ENCODE measurements at places on chromosomes 13 and 19.

DNA sequence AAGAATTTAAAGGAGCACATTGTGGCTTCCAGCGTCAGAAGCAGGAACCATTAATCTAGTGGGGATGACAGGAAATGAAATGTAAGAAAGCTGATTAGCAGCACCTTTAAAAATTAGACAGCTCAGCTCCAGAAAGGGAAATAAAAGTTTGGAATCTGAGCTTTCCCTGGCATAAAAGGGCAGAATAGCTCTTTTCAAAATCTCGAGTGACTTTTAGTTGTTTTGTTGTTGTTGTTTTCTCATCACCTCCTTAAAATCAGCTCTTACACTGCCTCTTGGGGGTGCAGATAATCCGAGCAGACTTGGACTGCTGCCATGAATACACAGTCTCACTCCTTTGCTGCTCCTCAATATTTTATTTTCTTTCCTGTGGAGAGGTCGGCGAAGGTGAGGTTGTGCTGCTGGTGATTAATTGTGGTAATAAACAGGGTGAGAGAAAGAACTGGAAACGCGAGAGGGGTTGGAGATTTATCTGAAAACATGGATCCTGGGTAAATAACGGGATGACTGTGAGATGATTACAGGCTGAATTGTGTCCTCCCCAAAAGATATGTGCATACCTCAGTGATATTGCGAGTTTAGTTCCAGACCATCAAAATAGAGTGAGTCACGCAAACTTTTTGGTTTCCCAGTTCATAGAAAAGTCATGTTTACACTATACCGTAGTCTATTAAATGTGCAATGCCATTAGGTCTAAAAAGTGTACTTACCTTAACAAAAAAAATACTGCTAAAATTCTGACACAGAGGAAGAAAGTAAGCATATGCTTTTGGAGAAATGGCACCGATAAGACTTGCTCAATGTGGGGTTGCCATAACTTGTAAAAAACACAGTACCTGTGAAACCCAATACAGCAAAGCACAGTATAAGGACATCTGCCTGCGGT, 787.7 kb downstream of the UQCRFS1 start:
- no peak for DNase-seq

DNA sequence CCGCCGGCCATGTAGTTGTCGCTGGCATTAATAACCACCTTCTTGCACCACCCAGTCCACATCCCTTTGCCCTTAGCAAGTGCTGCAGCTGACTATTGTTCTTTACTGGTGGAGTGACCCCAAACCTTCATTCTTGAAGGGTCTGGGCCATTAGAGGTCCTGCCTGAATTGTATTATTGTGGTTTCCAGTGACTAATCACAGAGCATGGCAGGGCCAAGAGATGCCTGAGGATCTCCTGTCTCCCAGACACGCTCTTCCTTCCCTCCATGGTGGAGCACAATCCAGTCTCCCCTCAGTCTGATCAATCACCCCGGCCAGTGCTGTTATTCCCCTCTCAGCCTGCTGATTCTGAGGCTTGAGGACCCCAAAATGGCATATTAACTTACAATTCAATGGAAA, 39.0 kb downstream of the C1QTNF9 start:
- no peak for DNase-seq

GRCh38 chr19:409516-410242, 732 bp upstream of the C2CD4C start:
- no peak for DNase-seq

- DNase-seq, result no peak
Observed at GRCh38 chr19:31100981-31101380, 248.3 kb downstream of the TSHZ3 start.

- DNase-seq, result no peak
Observed at GRCh38 chr19:10752913-10753704, 35.2 kb downstream of the DNM2 start.

DNA sequence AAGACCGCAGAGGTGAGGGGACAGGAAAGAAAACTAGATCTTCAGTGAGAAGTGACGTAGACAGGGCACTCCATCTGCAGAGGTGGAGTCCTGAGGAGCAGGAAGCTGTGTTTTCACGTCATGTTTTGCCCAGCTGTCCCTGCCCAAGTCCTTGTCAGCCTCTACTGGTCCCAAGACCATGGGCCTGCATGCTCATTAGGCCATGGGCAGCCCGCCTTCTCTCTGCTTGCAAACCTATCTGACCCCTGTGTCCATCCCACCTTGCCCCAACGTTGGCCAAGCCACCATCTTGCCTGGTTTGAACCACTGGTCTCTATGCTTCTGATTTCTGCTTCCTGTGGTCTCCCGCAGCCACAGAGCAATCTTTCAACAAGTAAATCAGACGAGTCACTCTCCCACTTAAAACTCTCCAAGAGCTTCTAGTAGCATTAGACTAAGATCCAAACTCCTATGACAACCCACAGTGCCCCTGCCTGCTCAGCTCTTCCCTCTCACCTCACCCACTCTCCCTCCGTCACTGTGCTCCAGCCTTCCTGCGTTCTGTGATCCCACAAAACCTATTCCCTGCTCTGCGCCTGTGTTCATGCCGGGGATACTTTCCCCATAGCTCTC, 18.6 kb upstream of the CCNE1 start:
- DNase-seq, result no peak

DNA sequence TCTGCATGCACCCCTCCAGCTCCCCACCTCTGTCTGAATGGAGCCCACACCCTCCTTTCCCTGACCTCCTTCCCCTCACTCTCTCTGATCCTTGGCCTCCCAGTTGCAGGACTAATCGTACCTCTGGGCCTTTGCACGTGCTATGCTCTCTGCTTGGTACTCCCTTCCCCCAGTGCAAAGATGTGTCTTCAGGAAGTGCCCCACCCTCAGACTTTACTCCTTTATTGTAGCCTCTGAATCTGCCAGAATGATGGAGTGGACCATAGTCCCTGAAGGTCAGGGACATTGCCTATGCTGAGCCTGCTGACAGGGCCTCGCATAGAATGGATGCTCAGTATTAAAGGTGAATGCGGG, 1.3 kb upstream of the JUND start:
- DNase-seq, result no peak

DNA sequence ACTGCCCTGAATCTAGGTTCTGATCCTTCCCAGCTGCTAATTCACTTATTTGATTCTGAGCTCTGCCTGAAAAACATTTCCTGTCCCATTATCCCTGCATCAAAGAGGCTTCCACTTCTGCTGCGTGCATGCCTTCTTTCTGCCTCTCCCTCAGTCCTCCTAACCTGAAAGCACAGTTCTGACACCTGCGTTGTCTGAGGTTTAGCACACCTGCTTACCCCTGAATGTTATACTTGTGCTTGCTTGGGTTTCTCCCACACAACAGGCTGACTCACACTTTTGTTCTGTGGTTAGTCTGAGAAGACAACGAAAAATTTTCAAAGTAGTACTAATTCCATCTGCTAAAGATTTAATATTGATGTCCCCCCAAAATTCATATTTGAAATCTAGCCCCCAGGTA, 3.1 kb upstream of the SOHLH2 start:
- no peak for DNase-seq

DNA sequence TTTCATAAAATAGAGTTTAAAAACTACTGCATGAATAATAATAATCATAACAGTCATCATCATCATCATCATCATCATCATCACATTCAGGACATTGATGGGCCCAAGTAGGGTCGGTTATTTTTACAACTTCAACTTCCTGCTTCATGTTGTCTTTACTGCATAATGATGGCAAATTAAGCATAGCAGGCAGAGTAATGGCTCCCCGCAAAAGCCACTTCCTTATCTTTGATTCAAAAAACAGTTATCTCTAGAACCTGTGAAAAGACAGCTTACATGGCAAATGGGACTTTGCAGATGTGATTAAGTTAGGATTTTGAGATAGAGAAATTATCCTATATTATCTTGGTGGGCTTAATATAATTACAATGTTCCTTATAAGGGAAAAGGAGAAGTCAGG, 792.9 kb downstream of the LIG4 start:
- no peak for DNase-seq

DNA sequence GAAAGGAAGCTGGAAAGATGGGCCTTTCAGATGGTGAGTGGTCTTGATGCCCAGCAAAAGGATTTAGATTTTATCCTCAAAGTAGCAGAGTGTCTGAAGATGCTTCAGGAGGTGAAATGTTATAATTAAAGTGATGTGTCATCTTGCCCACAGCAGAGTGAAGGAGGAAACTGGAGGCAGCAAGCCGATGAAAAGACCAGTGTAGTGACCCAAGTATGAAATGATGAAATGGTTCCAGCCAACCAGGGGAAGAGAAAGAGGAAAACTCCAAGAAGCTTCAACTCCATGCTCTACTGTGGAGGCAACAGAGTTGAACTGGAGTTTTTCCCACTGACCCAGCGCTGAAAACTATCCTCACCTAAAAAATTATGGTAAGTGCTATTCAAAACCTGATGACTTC, 66.7 kb downstream of the FOXO1 start:
- DNase-seq, result no peak

DNA sequence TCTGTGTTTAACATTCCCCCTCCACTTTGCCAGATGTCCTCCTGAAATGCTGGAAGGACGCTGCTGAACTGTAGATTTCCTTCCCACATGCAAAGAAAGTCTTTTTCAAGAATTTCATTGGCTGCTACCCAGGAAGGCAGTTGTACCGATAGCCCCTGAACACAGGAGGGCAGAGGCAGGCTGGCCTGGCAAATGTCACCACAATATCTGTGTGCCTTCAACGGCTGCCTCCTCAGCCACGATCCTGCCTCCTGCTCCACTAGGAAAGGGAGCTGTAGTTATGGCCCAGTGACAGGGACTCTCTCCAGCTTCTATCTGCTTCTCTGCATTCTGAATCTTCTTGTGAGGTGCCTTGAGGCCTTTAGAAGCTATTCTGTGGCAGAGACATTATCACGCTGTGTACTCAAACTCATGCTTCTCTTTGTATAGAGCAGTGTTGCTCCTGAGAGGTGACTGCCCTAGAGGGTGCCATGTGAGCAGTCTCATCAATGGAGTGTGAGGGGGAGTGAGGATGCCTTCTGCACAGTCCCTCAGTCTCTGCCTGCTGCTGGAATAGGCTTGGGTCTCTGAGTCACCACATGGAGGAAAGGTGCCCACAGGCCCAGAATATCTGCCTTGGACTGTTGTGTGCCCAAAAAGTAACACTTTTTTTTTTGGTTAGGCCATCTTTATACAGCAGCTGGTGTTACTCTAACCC, 279.8 kb downstream of the DNAJC15 start:
- no peak for DNase-seq

DNA sequence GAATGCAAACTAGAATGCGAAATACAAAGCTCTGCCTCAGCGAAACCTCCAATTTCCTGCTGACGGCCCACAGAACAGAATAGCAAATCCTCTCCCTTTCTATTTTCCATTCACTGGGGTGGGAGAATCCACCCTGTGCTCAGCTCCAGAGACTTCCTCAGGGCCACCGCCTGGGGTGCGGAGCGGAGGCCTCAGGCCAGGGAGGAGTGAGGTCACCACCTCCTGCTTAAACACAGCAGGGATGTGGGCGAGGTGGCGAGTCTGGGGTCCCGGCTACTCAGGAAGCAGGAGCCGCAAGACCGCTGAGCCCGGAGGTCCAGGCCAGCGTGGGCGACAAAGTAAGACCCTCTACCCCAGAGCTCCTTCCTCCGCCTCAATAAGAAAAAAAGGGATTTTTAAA, 666 bp upstream of the ZNF320 start:
- DNase-seq, result no peak

DNA sequence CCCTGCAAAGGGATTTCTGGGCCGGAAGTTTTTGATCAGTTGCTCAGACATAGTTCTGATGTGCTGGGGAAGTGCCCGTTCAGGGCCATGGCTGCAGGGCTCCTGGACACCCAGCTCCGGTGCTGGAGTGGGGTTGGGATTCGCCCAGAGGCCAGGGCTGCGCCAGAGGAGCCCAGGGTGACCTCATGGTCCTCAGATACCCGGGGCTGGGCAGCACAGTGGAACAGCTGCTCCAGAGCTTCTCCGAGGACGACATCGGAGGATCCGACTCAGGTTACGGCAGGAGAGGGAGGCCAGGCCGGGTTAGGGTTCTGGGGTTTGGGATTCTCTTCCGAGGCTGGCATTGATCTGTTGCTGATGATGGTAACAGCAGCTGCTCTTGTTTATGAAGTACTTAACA, 20.9 kb downstream of the CARM1 start:
- no peak for DNase-seq

DNA sequence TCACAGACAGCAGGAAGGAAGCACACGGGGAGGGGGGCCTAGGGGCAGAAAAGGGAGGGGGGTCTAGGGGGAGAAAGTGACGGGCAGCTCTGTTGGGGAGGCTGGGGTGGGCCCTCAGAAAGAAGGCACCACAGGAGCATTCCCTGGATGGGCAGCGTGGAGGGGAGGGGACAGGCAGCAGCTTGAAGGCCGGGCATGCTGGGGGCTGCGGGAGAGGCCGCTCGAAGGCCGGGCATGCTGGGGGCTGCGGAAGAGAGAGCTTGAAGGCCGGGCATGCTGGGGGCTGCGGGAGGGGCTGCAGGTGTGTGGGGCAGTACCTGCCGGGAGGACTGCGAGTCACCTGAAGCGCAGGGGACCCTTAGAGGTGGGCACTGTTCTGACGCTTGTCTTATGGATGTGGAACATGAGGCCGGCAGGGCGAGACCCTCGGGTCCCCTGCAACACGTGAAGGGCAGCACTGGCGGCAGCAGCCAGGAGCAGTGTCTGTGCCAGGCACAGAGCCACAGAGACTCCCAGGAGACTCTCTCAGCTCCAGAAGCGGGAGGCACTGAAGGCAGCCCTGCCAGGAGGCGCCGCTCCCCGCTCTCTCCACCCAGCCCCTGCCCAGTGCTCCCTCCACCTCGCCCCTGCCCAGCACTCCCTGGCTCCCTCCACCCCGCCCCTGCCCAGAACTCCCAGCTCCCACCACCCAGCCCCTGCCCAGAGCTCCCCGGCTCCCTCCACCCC, 13.3 kb downstream of the ZNF787 start:
- no peak for DNase-seq

All from stimulated activated CD4-positive, alpha-beta T cell treated with anti-CD3 and anti-CD28 coated beads, Interleukin-1b, Interleukin-23, amount 100 ng/mL, for 1 hour (primary cell).